IPS DF 6.9 (cell line): ENCODE measurements at places on chromosomes 3 and 15.

- no peak for DNase-seq
These were observed 692.7 kb downstream of the NTRK3 start for GRCh38 chr15:87563869-87564268.

DNA sequence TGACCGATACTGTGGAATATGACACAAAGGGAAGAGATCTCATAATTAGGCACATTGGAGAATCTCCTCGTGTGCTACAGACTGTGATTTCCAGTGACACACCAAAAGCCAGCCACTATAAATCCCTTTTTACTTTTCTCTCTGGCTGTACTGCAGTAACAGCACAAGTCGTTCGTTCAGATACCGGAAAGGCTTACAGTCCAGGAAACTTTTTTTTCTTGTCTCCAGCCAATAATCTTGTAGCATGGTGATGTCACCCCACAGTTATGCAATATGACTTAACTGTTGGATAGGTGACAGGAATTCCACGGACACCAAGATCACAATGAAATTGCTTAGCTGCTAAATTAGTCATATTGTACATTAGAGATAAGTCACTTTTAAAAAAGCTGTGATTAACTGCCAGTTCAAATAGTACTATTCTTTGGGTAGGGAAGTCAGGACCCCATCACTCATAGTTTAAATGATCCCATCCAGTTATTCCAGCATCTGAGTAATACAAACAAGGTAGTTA is 36.3 kb upstream of the TSC22D2 start:
- DNase-seq: no peak

- no peak for DNase-seq
These were observed 35.1 kb downstream of the HMG20A start for GRCh38 chr15:77455696-77456321.

GRCh38 chr15:65258375-65259262 is 28.1 kb downstream of the PARP16 start:
- DNase-seq: no peak

- no peak for DNase-seq
These were observed 839.8 kb upstream of the ALCAM start for GRCh38 chr3:104526901-104527401.

- no peak for DNase-seq
These were observed 3.2 kb downstream of the CGNL1 start for GRCh38 chr15:57379487-57379886.

DNA sequence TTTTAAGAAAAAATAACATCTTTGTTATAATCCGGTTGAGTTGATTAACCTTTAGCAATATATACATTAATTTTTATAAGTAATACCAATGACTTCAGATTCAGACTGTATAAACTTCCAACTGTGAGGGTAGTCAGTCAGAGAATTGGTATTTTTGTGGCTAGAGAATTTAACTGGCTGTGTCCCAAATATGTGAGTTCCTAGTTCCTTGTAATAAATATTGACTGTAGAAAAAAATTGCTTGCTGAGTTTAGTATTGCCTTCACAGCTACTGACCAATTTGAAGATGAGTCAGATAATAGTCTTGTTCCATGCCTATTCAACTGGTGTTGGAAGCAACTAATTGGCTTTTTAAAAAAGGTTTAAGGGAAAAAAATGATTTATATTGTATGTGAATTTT is 210.8 kb downstream of the GAP43 start:
- no peak for DNase-seq

GRCh38 chr15:41599061-41599460 is 40.0 kb downstream of the TYRO3 start:
- no peak for DNase-seq

DNA sequence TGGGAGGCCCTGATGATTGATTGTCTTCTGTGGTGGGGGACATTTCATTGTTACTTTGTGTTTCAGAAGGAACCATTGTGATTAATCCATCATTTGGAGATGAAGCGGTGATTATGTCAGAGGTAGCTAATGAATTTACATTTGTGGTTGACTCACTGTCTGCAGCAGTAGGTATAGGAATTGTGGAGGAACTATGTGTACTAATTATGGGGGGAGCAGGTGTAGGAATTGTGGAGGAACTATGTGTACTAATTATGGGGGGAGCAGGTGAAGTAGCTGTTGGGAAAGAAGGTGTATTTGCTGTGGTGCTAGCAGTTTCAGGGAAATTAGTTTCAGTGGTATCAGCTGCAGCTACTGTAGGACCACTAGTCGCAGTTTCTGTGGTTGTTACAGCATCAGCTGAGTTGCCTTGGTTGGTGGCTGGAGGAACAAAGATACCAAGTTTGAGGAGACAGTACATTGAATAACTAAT is 6.9 kb downstream of the MUC13 start:
- DNase-seq: no peak

DNA sequence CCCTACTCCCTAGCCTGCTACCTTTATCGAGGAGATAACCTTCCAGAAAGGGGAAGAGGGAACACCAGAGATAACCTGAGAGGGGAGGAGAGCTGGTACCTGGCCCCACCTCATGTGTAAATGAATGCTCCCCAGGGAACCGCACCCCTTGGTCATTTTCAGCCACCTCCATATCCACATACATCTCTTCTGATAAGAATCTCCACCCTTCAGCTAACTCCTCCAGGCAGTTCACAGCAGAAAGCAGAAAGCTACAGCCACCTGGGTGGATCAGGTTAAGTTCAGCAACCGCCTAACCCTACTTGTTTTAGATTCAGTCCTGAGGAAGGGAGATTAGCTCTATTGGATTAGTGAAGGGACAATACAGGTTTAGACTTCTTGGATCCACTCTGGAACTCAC is 38.0 kb upstream of the TIMP4 start:
- DNase-seq: no peak

- no peak for DNase-seq
These were observed 193.9 kb upstream of the UBE2E1 start for GRCh38 chr3:23611737-23612295.

DNA sequence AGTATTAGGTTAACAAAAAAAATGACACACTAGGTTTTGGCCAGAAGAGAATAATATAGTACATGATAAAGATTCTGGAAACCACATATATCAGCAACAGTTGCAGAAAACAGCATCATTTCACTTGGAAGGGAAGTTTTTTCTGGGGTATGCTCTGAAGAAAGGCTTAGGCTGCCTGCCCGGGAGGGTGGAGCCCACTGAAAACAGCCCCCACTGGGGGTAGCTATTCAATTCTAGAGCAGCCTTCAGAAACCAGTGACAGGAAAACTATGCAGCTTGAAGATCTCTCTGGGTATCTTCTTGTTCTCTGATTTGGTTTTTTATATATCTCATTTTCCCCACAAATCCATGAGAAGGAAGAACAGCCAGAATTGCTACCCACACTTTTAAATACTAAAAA is 43.2 kb downstream of the ZMAT3 start:
- DNase-seq: no peak

DNA sequence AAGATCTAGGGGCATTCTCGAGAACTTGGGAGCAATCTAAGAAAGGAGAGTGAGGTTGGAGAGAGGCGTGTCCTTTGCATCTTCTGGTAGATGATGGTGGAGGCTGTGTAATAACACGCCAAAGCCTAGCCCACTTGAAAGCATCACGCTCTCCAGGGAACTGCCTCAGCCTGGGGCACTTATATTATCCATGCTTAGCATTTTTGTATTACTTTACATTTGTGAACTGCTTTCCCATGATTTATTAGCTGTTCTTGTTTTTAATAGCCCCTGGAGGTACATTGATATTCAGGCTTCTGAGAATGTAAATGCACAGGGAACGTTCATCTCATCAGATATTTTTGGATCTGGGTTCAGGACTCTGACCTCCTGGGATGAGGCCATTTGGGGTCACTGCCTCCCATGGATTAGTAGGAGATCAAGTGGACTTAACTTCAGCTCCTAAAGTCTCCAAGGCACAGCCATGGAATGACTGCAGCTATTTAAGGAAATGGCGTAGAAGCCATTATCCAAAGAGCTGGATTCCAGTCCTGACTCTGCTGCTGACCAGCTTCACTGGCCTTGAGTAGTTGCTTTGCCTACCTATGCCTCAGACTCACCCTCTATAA is 124.9 kb downstream of the LPP start:
- DNase-seq: no peak

GRCh38 chr15:55588070-55588814 is at the start of gene PYGO1:
Gene PYGO1 (minus strand): TSS chr15:55588345. CDS start chr15:55587883, 462 bp downstream.
- DNase-seq: no peak

DNA sequence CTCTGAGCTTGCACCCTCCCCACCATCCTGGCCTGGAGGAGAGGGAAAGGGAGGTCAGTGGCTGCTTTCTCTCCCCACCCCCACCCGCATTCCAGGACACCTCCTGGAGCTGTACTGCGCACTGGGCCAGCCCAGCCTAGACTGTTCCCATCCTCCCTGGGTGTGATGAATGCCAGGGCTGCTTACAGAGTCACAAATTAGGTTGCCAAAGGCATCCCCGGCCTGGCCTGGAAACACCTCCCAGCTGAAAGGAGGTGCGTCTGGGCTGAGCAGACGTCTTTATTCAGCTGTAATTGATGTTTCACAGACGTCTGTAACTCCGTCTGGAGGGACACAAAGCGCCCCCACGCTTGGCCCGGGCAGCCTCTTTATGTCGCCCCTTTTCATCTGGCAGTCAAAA is 47.6 kb downstream of the RHCG start:
- DNase-seq: no peak

- no peak for DNase-seq
These were observed 67.1 kb downstream of the IGF1R start for GRCh38 chr15:98715401-98715800.

DNA sequence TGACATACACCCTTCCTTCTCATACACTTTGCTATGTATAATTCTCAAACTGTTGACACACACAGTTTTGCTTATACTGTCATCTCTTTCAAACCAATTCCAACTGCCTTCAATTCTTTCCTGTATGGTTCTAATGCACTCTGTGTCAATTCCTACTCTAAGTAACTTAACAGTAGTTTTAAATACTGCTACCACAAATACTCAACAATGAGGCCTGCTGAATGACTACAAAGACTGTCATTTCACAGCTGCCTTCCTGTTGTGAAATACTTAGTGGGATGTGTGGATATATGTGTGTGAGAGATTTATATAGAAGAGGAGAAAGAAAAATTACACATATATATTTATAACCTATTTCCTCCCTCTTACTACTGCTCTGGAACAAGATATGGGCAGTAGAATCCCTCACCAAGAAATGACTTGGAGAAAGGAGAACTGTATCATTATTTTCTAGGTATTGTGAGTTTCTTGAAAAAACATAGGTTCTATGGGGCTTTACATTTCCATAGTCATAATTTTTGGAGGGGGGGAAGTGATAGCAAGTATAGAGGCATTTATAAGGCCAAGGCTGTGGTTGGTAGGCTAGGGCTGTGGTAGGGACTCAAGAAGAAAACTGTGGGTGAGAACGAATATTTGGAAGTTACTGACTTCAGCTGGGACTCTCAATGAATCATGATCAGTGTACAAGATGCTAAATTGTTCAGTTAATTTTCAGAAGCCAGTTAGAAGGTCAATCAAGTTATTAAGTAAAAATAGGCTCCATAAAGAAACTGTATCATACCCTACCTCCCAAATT is 88.7 kb downstream of the ANKRD28 start:
- DNase-seq: no peak

GRCh38 chr3:16101295-16102186 is 72.9 kb upstream of the GALNT15 start:
- no peak for DNase-seq

DNA sequence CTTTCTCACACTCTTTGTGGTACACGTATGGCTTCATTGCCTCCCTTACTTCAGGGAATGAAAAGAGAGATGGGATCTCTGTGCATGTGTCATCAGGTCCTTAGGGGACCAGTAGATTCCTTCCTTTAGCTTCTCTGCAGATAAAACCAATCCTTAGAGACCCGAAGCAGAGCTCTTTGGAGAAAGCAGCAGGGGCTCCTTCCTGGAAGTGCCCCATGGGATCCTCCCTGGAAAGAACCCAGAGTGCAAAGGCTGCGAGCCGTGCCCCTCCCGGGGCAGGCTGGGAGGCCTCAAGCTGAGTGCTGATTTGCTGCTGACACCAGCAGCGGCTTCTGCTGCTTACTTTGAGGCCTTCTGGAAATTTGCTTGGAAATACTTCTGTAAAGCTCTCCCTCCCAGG is 328.6 kb upstream of the RGMA start:
- no peak for DNase-seq

DNA sequence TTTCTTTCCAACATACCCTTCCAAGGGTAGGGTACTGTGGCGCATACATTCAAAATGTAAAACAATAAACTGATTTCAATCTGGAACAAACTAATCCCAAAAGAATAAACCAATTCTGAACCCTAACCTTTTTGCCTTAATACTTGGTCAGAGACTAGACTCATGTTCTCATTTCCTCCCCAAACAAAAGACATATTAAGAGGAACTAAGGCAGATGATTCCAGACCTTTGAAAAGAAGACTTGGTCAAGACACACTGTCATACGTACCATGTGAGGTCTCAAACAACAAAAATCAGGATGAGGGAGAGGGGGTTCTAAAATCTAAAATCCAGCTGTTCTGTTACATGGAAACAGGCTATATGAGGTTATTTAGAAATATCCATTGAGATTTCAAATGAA is 102.1 kb downstream of the RFTN1 start:
- no peak for DNase-seq

- DNase-seq: no peak
These were observed 30.8 kb downstream of the CHCHD4 start for GRCh38 chr3:14093831-14094230.

- DNase-seq: no peak
These were observed 977.9 kb upstream of the GBE1 start for GRCh38 chr3:82739390-82739789.

DNA sequence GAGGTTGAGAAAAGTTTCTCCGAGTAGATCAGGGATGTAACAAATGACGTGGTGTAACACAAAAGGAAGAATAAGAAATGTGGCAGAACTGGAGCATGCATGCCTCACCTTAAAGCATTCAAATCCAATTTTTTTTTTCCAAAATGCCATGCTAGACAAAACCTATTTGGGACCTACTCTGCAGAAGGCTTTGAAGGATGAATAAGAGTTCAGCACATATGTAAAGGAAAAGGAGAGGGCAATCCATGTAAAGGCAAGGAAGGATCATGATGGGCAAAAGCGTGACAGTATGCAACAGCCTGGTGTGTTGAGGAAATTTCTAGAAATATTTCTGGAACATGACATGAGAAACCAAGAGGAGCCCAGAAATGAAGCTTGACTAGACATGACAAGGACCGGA is 116.4 kb downstream of the OXNAD1 start:
- DNase-seq: no peak

DNA sequence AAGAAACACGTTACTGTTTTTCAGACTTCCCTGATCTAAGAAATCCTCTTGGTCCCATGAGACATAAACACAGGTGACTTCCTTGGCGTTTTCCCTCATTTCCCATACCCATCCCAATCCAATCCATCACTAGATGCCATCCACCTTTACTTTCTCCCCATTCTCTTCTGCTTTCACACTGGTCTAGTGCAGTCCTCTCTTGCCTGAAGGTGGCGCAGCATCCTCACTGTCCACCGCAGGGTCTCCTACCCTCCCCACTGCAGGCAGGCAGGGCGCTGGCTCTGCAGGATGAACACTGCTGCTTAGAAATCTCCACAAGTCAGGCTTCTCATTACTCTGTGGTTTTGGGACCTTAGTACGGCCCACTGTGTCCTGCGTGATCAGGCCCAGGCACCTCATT is 58.2 kb downstream of the RAB7A start:
- DNase-seq: peak; percentile 52
